Lower lobe of right lung (tissue), 2 donors: ENCODE measurements at places on chromosomes 5 and 9. TPM values are rescaled to one million over a fixed set of nuclear protein-coding genes. Genes with fewer than 3 reads are reported as not detected.
A peak's percentile ranks its signal among the peaks of the same experiment; 100 is the strongest.

GFI1B gene
- 1.1 TPM for total RNA-seq

DNA sequence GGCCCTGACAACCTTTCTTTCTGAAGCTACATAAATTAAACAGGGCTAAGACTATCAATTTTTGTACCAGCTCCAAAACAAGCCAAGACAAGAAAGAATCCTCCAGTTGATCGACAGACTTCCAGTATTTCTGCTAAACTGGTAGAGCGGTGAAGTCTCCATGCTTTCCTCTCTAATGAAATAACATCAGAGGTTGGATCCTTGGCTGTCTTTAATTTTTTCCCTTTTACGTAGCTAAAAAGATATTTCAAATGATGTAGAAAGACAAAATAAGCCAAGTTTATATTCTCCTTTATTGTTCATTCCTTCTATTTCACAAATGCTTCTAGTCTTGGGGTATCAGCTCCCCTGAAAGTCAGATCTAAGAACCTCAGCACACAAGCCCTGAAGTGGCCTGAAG, 434.9 kb downstream of the NFIB start:
- no peak overlapping the region for H3K27ac ChIP-seq
- no peaks in the 10 kb centered on the region for H3K4me1 ChIP-seq
- DNase-seq = no peak
- H3K4me3 ChIP-seq = no peak overlapping the region
- no peaks in the 10 kb centered on the region for H3K27me3 ChIP-seq

GRCh38 chr5:59727186-59727585, 166.3 kb downstream of the PDE4D start:
- no peaks in the 10 kb centered on the region for H3K27me3 ChIP-seq
- H3K27ac ChIP-seq = no peak overlapping the region
- H3K4me3 ChIP-seq = no peak overlapping the region
- no peaks in the 10 kb centered on the region for H3K4me1 ChIP-seq
- DNase-seq = no peak

GRCh38 chr9:101341958-101342357, 42.8 kb downstream of the BAAT start:
- no peak overlapping the region for H3K27ac ChIP-seq
- no peaks in the 10 kb centered on the region for H3K36me3 ChIP-seq
- H3K4me3 ChIP-seq = no peak overlapping the region
- H3K4me1 ChIP-seq = no peaks in the 10 kb centered on the region
- no peak for DNase-seq

DNA sequence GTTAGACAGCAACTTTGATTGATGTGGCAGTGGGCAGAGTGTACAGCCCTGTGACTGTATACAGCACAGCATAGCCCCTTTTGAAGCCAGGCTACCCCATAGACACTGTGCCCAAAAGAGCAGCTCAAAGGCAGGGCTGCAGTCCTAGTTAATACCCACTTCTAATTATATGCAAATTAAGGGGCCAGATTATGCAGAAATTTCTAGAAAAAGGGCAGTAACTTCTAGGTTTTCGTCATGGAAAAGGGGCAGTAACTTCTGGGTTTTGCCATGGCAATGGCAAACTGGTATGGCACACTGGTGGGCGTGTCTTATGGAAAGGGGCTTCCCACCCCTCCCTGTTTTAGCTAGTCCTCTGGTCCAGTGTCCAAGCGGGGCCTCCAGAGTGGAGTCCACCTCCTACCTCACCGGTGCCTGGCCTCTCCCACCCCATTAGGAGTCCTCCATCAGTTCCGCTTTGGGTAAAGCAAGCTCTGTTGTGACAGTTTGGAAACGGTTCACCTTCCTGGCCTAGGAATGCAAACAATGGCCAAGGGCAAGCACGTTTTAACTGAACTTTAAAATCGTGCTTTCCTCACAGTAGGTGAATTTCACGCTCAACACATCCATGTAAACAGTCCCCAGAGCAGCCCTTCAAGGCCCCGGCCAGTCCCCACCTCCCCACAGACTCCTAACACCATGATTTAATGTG, 5.6 kb downstream of the ADAMTS13 start:
- H3K36me3 ChIP-seq = no peaks in the 10 kb centered on the region
- no peak for DNase-seq
- peaks cover 22% of the 10 kb centered on the region for H3K27me3 ChIP-seq

ROR2 gene
- 3.8 TPM for total RNA-seq

DNA sequence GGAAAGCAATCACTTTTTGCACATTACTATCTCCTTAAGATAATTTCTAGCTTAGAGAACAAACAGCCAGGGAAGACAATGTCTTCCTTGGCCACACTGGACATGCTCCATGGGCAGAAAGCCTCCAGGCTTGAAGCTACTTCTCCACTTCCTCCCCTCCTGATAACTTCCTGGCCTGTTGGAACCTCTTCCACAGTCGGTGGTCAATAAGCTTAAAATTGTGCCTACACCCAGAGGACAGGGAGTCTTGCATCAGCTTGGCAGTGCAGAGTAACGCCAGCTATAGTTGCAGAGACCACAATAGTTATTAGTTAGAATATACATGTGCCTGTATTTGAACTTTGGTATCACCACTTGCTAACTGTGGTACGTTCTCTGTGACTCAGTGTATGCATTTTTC, 58.1 kb upstream of the ABCA1 start:
- peaks cover 31% of the 10 kb centered on the region for H3K4me1 ChIP-seq
- DNase-seq = no peak
- H3K27ac ChIP-seq = no peak overlapping the region
- H3K27me3 ChIP-seq = no peaks in the 10 kb centered on the region

DNA sequence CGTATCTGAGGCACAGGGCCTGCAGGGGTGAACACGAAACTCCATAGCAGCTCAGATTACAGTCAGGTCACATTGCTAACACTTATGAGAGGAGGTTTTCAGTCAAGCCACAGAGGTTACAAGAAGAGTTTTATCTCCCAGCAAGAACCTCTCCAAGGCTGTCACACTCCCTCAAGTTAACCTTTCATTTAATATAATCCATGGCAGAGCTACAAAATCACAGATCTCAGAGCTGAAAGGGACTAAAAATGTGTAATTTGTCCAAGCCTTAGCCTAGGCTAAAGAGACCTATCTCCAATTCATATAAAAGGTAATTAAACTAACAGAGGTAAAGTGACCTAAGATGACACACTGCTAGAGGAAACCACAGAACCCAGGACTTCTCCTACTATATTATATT, 57.2 kb downstream of the MLANA start:
- DNase-seq = no peak
- H3K4me1 ChIP-seq = peaks cover 13% of the 10 kb centered on the region
- H3K4me3 ChIP-seq = no peak overlapping the region
- H3K27me3 ChIP-seq = no peaks in the 10 kb centered on the region
- no peaks in the 10 kb centered on the region for H3K36me3 ChIP-seq

CLIC3 gene
- 49.3 TPM for total RNA-seq

ADGRV1 gene
- 49.7 TPM for total RNA-seq

ADRA1B gene
- 3.8 TPM for total RNA-seq

DNA sequence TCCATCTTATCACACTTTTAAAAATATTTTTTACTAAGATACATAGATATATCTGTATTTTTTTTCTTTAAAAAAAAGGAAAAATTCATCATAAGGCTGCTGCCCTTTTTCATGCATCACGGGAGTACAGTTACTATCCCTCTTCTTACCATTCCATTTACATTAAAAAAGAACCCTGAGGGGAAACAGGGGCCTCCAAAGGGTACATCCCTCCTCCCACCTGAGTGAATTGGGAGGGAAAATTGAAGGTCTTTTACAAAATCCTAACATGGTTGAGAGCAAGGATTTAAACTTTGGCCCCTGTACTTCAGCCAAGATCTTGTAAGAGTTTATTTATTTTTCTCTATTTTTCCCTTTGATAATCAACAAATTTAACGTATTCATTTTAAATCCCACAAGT, 319.2 kb downstream of the MLLT3 start:
- DNase-seq = no peak
- H3K4me3 ChIP-seq = no peak overlapping the region
- H3K36me3 ChIP-seq = no peaks in the 10 kb centered on the region

- no peak overlapping the region for H3K27ac ChIP-seq
- no peaks in the 10 kb centered on the region for H3K36me3 ChIP-seq
- no peaks in the 10 kb centered on the region for H3K27me3 ChIP-seq
- H3K4me1 ChIP-seq = peaks cover 5% of the 10 kb centered on the region
- no peak overlapping the region for H3K4me3 ChIP-seq
- peak; percentile 68 for DNase-seq
These were observed 23.1 kb upstream of the NSMF start for GRCh38 chr9:137482094-137482781.

ADAM19 gene
- 12.0 TPM for total RNA-seq

GRCh38 chr9:114513959-114514267, 8.6 kb upstream of the WHRN start:
- H3K4me3 ChIP-seq = no peak overlapping the region
- no peak for DNase-seq
- H3K4me1 ChIP-seq = no peaks in the 10 kb centered on the region
- H3K27me3 ChIP-seq = peaks cover 5% of the 10 kb centered on the region
- no peak overlapping the region for H3K27ac ChIP-seq
- H3K36me3 ChIP-seq = no peaks in the 10 kb centered on the region

PRRX2 gene
- 2.5 TPM for total RNA-seq

DNA sequence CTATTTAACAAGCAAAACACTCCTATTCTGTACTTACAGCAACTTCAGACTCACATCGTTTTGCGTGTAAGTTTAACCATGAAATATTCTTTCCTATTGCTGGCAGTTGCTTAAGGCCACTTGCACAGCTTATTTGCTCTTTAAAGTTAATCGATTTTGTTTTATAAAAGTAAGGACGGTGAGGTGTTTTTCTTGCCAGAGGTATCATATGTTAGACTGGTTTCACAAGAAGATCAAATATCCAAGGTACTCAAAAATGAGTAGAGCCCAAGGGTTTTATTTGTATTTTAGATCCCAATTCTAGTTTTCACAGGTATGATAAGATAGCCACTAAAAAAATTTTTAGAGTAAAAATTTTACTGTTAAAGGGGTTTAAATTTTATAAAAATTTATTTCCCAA, 16.2 kb downstream of the CLINT1 start:
- H3K4me3 ChIP-seq = no peak overlapping the region
- peaks cover 14% of the 10 kb centered on the region for H3K4me1 ChIP-seq
- no peak for DNase-seq
- H3K36me3 ChIP-seq = peaks cover 5% of the 10 kb centered on the region
- H3K27me3 ChIP-seq = no peaks in the 10 kb centered on the region

C5orf34 gene
- 1.4 TPM for total RNA-seq

HAVCR1 gene
- total RNA-seq = not detected

DNA sequence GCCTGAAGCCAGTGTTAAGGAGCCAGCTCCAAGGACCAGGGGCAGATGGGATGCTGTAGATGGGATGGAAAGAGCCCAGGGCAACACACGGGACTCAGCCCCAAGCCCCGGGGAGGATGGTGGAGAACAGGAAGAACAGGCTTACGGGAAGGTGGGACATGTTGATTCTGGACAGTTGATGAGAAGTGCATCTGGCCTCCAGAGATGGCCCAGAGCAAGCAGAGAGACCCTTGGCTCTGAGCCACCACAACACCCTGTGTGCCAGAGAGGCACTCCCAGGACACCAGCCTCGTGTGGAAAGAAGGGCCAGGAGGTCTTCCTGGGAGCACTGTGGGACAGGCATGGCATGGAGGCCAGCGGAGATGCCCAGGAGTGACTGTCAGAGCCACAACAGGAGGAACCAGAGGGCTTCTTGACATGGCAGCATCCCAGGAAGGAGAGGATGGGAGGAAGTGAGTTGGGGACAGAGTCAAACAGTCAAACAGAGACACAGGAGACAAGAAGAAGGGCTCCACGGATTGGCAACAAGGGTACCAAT, 156.3 kb upstream of the MVB12B start:
- H3K4me1 ChIP-seq = no peaks in the 10 kb centered on the region
- no peaks in the 10 kb centered on the region for H3K36me3 ChIP-seq
- no peak overlapping the region for H3K27ac ChIP-seq
- H3K4me3 ChIP-seq = no peak overlapping the region

GRCh38 chr5:180804129-180804618, 1.6 kb upstream of the MGAT1 start:
- H3K27ac ChIP-seq = peak overlapping the region; percentile 98
- H3K4me1 ChIP-seq = peaks cover 91% of the 10 kb centered on the region
- H3K36me3 ChIP-seq = peaks cover 33% of the 10 kb centered on the region
- DNase-seq = no peak
- no peaks in the 10 kb centered on the region for H3K27me3 ChIP-seq

DNA sequence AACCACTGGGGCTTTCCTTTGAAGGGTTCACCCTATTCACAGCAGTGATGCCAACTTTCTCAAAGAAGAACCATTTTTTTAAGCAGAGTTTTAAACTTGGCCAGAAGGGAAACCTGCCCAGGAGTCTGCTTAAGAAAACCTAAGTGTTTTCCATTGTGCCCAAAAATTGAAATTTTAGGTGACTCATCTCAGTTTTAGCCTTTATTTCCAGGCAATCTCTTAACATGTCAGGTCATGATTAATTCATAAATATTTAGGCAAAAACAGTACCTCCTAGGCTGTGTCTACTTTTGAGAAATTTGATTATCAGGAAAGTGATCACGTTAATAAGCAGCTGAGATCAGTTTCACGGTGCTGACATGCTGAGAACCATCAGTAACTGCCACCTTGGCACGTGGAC, 61.9 kb downstream of the TLE1 start:
- H3K4me1 ChIP-seq = no peaks in the 10 kb centered on the region
- no peak overlapping the region for H3K27ac ChIP-seq
- no peak overlapping the region for H3K4me3 ChIP-seq
- DNase-seq = no peak
- H3K36me3 ChIP-seq = peaks cover 11% of the 10 kb centered on the region

- H3K36me3 ChIP-seq = peaks cover 7% of the 10 kb centered on the region
- H3K27me3 ChIP-seq = no peaks in the 10 kb centered on the region
- H3K27ac ChIP-seq = no peak overlapping the region
- H3K4me3 ChIP-seq = no peak overlapping the region
These were observed 29.8 kb downstream of the SPIN1 start for GRCh38 chr9:88418025-88418424.

- H3K27me3 ChIP-seq = no peaks in the 10 kb centered on the region
- no peaks in the 10 kb centered on the region for H3K36me3 ChIP-seq
- DNase-seq = no peak
These were observed 517.8 kb downstream of the IRX1 start for GRCh38 chr5:4113426-4113825.

DNA sequence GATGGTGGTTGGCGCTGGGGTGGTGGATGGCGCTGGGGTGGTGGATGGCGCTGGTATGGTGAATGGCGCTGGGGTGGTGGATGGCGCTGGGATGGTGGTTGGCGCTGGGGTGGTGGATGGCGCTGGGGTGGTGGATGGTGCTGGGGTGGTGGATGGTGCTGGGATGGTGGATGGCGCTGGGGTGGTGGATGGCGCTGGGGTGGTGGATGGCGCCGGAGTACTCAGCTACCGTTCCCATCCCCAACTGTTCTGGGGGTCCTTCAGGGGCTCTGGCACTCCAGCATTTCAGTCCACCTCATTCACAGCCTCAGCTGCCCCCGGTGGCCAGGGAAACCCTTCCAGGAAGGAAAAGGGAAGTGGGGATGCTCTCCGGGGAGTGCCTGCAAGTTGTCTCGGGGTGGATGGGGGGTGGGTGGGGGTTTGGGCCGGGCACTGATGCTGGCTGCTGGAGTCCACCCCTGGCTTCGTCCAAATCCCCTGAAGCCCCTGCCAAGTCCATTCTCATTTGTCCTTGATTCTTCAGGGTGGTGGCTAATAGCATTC, 147.3 kb upstream of the COL5A1 start:
- H3K4me3 ChIP-seq = no peak overlapping the region
- H3K27me3 ChIP-seq = peaks cover 7% of the 10 kb centered on the region
- H3K36me3 ChIP-seq = no peaks in the 10 kb centered on the region
- H3K4me1 ChIP-seq = peaks cover 6% of the 10 kb centered on the region
- DNase-seq = no peak

PAEP gene
- not detected for total RNA-seq

- H3K4me1 ChIP-seq = no peaks in the 10 kb centered on the region
- no peak overlapping the region for H3K27ac ChIP-seq
- no peak for DNase-seq
- peaks cover 8% of the 10 kb centered on the region for H3K36me3 ChIP-seq
- H3K4me3 ChIP-seq = no peak overlapping the region
- H3K27me3 ChIP-seq = no peaks in the 10 kb centered on the region
These were observed 36.2 kb downstream of the FBXL17 start for GRCh38 chr5:108345541-108346171.

NR5A1 gene
- not detected for total RNA-seq
